Fibroblast of mammary gland (primary cell): ENCODE measurements at places on chromosomes 4 and X.

GRCh38 chrX:139429913-139430312 is 100.6 kb upstream of the F9 start:
- peak; percentile 2 for DNase-seq

- no peak for DNase-seq
These were observed 28.9 kb upstream of the ACSL1 start for GRCh38 chr4:184854673-184855072.

DNA sequence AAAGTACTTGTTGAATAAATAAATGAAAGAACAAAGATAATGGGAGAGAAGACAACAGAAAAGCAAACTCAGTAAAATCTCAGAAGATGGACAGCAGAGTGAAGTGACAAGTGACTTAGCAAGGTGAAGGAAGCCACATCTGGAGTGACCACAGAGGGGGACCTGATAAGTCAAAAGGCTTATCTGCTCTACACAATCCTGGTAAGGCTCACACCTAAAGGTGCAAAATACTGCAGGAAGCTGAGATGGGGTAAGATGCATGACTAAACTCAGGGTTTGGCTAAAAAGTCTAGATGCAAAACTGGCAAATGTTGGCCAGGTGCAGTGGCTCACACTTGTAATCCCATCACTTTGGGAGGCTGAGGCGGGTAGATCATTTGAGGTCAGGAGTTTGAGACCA is 22.2 kb downstream of the TRMT2B start:
- DNase-seq: no peak

DNA sequence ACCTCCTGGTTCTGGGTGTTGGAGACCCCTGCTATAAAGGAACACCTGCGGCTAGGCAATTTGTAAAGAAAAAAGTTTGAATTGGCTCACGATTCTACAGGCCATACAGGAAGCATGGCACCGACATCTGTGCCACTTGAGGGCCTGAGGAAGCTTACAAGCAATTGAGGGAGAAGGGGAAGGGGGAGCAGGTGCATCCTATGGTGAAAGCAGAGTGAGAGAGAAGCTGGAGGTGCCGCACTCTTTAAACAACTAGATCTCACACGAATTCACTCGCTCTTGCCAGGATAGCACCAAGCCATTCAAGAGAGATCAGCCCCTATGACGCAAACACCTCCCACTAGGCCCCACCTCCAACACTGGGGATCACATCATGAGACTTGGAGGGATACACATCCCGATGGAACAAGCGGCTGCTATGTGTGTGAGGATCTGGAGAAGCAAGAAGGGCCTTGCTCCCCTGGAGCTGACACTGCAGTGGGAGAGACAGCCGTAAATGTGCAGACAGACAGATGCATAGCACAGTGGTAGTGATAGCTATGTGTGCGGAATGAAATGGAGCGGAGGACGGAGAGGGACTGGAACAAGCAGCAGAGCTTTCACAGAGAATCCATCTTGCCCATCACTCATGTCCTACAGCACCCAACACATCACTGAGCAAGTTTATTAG is 60.7 kb upstream of the HELT start:
- no peak for DNase-seq

- DNase-seq: no peak
These were observed 124.4 kb downstream of the SHROOM3 start for GRCh38 chr4:76559236-76560071.

GRCh38 chrX:84415140-84415539 is 87.1 kb downstream of the HDX start:
- no peak for DNase-seq

GRCh38 chrX:152913910-152914309 is 16.0 kb downstream of the ZNF185 start:
- DNase-seq: no peak

GRCh38 chrX:93420525-93421082 is 252.8 kb downstream of the NAP1L3 start:
- no peak for DNase-seq

DNA sequence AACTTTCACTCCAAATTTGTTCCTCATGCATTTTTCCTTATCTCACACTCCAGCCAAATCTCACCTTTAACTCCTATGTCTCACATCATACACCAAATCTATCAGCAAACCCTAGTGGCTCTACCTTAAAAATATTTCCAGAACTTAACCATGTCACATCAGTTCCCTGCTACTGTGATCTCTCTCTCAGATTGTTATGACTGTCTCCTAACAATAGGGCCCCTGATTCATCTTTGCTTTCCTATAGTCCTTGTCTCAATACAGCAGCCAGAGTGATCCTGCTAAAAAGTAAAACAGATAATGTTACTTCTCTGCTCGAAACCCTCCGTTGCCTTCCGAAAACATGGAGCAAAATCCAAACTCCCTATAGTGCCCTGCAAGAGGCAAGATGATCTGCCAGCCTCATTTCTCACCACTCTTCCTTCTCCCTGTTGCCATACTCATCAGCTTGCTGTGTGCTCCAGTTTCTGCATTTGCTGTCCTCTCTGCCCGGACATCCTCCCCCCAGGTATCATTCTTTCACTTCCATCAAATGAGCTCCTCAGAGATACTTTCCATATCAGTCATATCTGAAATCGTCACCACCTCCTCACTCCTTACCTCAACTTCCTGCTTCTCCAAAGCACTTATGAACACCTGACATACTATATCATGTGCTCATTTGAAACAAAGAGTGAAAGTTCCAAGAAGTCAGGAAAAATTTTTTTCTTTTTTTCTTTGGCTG is 293.4 kb upstream of the NR3C2 start:
- no peak for DNase-seq

GRCh38 chrX:132227383-132228112 is 8.3 kb upstream of the RAP2C start:
- peak; percentile 75 for DNase-seq

DNA sequence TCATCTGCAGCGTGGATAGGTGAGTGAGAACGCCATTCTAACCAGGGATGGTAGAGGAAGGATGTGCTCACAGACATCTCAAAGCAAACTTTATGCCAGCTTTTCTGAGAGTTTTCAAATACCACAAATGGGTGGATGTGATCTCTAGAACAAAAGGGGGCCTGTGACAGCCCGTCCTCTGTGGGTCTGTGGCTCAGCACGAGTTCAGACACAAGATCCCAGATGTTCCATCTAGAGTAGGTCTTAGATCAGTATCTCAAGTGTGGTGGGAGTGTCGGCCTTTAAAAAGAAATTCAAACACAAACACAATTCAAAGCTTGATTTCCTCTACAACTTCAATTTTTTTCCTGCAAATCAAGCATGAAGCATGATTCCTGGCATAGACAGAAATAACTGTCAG is 22.8 kb downstream of the QDPR start:
- DNase-seq: no peak

DNA sequence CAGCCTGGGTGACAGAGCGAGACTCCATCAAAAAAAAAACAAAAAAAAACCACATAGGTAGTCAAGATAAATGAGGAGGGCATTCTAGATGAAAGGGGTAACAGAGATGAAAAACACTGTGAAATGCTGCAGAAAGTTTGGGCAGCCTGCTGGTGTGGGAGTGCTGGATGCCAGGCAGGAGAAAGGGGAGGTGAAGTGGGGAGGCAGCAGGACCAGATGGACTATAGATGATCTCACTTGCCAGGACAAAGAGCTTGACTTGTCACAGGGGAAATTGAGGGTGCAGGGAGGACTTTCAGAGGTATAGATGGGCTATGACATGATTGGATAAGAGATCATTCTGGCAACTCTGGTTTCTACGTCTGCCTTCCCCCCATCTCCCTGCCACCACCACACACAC is 519.7 kb upstream of the ZFP42 start:
- DNase-seq: no peak

- DNase-seq: no peak
These were observed 105.6 kb downstream of the NEUROG2 start for GRCh38 chr4:112410364-112410763.

- DNase-seq: no peak
These were observed 4.8 kb downstream of the C4orf54 start for GRCh38 chr4:99652596-99653436.

- DNase-seq: no peak
These were observed 44.8 kb downstream of the UGT2A3 start for GRCh38 chr4:68906780-68907137.

- no peak for DNase-seq
These were observed 1.4 kb downstream of the DCHS2 start for GRCh38 chr4:154490234-154490582.

DNA sequence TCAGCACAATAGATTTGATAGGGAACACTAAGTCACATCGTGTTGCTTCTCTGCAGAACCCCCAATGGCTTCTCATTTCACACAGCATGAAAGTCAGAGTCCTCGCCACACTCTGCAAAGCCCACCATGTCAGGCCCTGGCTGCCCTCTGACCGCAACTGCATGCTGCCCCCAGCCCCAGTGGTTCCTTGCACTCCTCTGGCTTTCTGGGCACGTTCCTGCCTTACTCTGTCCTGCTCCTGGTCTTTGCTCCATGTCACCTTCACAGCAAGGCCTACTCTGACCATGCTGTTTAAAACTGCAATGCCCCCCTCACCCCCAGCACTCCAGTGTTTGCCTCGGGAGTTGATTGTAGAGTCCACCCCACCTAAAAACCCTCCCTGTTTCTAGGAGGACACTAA is 78.1 kb downstream of the EVC start:
- no peak for DNase-seq

GRCh38 chr4:128307123-128307571 is 19.5 kb upstream of the PGRMC2 start:
- DNase-seq: no peak

DNA sequence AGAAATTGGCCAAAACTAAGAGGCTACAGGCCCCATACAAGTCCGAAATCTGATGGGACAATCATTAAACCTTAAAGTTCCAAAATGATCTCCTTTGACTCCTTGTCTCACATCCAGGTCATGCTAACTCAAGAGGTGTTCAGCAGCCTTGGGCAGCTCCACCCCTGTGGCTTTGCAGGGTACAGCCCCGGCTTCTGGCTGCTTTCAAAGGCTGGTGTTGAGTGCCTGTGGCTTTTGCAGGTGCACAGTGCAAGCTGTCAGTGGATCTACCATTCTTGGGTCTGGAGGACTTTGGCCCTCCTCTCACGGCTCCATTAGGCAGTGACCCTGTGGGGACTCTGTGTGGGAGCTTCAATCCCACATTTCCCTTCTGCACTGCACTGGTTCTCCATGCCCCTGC is 329.1 kb upstream of the MAD2L1 start:
- DNase-seq: no peak

DNA sequence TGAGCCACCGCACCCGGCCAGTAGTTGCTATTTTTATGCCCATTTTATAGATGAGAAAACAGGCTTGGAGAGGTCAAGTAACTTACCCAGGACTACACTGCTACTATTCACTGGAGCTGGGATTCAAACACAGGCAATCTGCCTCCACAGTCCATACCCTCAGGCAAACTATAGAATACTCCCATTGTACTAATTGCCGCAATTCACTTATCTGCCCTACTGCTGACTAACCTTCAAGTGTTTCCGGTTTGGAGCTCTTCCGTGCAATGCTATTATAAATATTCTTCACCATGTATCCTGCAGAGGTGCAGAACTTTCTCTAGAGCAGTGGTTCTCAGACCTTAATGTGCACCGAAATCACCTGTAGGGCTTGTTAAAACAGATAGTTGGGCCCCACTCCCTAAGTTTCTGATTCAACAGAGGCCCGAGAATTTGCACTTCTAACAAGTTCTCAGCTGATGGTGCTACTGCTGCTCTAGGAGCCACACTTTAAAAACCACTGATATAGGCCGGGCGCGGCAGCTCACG is 1.9 kb upstream of the G3BP2 start:
- no peak for DNase-seq

GRCh38 chr4:168631241-168632162 is 134.7 kb downstream of the PALLD start:
- DNase-seq: peak; percentile 38

- DNase-seq: peak; percentile 3
These were observed 10.7 kb upstream of the WDR17 start for GRCh38 chr4:176054942-176055341.

- peak; percentile 65 for DNase-seq
These were observed 39.9 kb upstream of the TMEM192 start for GRCh38 chr4:165152527-165152926.

DNA sequence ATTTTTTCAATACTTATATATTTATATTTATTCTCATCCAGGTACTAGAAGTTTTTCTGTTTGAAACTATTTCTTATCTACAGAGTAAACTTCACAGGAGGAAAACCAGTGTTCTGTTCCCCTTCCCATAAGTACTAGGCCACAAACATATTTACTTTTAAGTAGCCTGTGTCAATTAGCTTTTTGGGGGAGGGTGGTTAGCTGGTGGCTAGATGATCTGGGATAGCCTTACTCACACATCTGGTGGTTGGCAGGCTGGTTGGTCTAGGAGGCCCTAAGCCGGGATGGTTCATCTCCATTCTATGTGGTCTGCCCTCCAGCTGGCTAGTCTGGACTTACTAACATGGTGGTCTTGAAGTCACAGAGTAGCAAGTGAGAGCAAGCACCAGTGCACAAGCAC is 6.2 kb downstream of the JADE3 start:
- DNase-seq: peak; percentile 10

DNA sequence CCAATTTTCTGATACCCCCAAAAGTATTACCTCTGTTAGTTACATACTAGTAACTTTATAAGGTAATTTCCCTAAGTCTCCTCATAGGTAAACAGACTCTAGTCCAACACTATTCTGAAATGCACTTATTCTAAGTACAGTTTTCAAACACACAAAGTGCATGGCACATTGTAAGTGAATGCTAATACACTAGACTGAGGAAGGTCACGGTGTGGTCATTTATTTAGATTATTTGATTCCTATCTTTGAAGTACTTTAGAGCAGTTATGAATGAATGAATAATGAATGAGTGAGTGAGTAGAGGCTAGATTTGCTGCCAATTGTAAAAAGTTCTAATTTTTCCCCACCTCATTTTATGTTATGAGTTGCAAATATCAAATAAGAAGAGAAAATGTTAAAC is 132.8 kb upstream of the UGT8 start:
- DNase-seq: no peak

DNA sequence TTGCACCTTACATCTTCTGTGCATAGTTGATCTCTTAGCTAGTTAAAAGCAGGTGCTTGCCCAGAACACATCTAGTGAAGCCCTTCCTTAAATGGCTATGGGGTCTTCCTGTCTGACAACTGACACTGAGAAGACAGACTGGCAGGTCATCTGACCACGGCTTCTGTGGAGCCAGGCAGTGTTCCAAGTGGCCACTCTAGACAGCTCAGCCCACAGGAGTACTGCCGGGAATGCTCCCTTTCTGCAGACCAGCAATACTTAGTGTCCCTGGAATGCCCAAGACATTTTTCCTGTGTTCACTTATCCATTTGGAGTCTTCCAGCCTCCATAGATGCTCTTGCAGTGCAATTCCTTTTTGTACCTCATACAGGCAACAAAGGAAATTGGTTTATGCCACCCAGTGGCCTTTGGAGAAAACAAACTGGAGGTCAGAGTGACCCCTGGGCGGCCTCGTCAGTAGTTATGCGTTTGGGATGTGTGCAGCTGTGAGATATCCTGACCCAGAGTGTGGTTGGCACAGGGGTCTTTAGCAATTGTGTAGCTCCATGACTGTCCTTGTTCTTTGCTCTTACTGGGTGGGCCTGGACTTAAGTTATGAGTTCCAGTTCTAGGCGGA is 335.5 kb downstream of the ARHGAP10 start:
- DNase-seq: no peak

GRCh38 chr4:7786040-7786439 is 153.6 kb downstream of the AFAP1 start:
- no peak for DNase-seq

- DNase-seq: peak; percentile 82
These were observed 21.9 kb upstream of the ARHGAP10 start for GRCh38 chr4:147709999-147710398.
